ENCODE measurements at places on chromosomes 13 and 19.

DNA sequence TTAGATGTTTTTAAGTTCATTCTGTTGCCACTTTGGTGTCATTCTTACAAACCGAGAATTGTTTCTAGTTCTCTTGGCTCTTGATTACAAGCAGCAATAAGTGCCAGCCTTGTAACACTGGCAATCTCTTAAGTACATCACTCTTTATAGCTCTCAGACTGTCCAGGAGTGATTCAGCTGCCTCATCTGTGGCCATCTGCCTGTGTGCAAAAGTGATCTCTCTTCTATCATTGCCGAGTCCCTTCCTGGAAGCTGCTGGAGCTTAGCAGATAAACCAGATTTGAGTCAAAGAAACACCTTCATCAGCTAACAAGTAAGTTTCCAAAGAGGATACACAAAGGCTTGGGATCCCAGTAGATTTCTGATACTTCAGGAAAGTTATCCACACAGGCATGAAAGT, 23.2 kb downstream of the STOML3 start:
- no peak for DNase-seq

DNA sequence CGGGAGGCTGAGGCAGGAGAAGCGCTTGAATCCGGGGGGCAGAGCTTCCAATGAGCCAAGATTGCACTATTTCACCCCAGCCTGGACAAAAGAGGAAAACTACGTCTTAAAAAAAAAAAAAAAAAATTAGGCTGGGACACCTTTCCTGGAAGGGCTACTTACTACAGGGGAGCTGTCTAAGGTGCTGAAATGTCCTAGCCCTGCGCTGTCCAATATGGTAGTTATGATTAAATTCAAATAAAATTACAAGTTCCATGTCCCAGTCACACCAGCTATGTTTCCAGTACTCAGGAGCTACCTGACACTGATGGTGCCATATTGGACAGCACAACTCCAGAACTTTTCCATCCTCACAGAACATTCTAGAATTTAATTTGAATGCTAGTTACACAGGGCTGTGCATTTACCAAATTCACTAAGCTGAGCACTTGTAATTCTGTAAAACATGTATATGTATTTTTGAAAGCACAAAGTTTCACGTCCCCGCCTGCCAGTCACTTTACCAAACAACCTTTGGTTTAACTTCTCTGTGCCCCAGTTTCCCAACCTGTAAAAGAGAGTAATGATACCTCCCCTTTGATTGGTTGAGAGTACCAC, 9.2 kb upstream of the ZSCAN22 start:
- DNase-seq: no peak

- DNase-seq: no peak
Measured at GRCh38 chr19:11174336-11174735, 18.8 kb upstream of the SPC24 start.

DNA sequence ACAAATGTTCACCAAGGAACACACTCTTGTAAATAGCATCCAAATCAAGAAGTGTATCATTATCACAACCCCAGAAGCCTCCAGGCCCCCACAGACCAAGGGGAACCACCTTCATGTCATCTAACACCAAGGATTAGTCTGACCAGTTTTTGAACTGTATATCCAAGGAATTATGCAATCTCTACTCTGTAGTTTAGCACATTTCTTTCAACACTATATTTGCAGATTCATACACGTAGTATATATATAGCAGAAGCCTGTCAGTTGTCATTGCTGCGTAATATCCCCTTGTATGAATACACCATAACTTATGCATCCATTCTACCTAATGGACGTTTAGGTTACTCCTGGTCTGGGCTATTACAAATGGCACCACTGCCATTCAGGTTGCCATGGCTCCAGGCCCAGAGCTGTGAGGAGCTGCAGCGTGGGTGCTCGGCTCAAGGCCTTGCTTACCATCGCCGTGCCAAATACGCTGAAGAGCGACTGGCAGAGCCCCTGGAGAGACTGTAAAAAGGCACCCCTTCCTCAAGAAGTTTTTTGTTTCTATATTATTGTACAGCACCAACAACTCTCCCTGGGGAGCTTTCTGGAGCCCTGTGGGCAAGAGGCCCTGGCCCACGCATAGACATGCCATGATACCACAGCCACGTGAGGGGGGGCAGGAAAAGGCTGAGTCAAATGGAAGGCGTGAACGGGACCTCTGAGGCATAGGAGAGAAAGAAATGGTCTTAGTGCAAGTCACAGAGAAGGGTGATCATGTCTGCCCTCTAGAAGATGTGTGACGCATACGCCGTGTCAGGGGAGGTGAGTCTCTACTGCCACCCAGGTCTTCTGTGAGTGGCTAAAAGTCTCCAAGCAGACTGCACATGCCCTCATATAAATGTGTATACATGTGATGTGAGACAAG, 10.8 kb downstream of the LATS2 start:
- DNase-seq: no peak

GRCh38 chr13:113044391-113045114, 61.0 kb upstream of the F7 start:
- DNase-seq: no peak

DNA sequence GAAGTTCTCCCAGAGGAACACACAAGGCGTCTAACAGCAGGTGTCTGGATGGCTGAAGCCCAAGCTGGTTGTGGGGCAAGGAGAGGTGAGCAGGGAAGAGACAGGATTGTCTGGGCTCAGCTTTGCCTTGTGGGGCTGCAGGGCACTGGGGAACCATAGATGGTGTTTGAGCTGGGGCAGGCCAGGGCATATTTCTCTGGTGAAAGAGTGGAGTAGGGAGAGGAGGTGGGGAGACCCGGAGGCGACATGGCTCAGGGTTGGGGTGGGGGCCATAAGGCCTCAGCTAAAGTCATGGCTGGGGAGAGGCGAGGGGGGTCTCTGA, 5.4 kb upstream of the PALM start:
- no peak for DNase-seq
